Diencephalon (tissue), 1 donor: ENCODE measurements at places on chromosomes 16 and 17. TPM values are rescaled to one million over a fixed set of nuclear protein-coding genes. Genes with fewer than 3 reads are reported as not detected.

The COQ7 gene
- total RNA-seq: 49.1 TPM

The PMM2 gene
- 8.1 TPM for total RNA-seq

The PPM1D gene
- 11.8 TPM for total RNA-seq

The MT3 gene
- total RNA-seq: 51.7 TPM

The DNAH17 gene
- total RNA-seq: 0.23 TPM

The BTBD17 gene
- 20.8 TPM for total RNA-seq

The DYNLL2 gene
- total RNA-seq: 66.9 TPM

The HAP1 gene
- total RNA-seq: 9.9 TPM

The ITGB3 gene
- total RNA-seq: 2.1 TPM

The KRTAP2-1 gene
- total RNA-seq: not detected

The OTOP3 gene
- total RNA-seq: not detected

The SSH2 gene
- total RNA-seq: 26.3 TPM

The CLEC3A gene
- total RNA-seq: 0.23 TPM

The KRTAP9-2 gene
- total RNA-seq: not detected

The IKZF3 gene
- total RNA-seq: under 0.01 TPM

The HBQ1 gene
- total RNA-seq: 7.8 TPM

The MARVELD3 gene
- total RNA-seq: 0.69 TPM

The SDR42E2 gene
- total RNA-seq: 0.23 TPM

The SEZ6 gene
- total RNA-seq: 31.1 TPM

The CCL17 gene
- total RNA-seq: not detected

The DHRS7C gene
- total RNA-seq: not detected

The CD300E gene
- total RNA-seq: not detected

The CDH15 gene
- total RNA-seq: 0.23 TPM

The LITAFD gene
- total RNA-seq: not detected

The MYO15A gene
- total RNA-seq: 2.5 TPM

The SRCIN1 gene
- 33.7 TPM for total RNA-seq

The VAC14 gene
- 26.5 TPM for total RNA-seq

The TTLL6 gene
- 0.46 TPM for total RNA-seq

The PRR11 gene
- total RNA-seq: 2.5 TPM

The SHISA9 gene
- 22.4 TPM for total RNA-seq

The GLP2R gene
- not detected for total RNA-seq

The CCR7 gene
- not detected for total RNA-seq

The TNFRSF13B gene
- not detected for total RNA-seq

The CHST6 gene
- total RNA-seq: 5.3 TPM

The ABCA10 gene
- 6.7 TPM for total RNA-seq

The KCNH4 gene
- total RNA-seq: 1.8 TPM

The UBTF gene
- total RNA-seq: 72.7 TPM

The TLCD1 gene
- total RNA-seq: 1.6 TPM

The MEOX1 gene
- total RNA-seq: not detected

The CCL2 gene
- total RNA-seq: 4.8 TPM

The WNT9B gene
- 1.2 TPM for total RNA-seq

The KRT33A gene
- total RNA-seq: not detected

The NSMCE1 gene
- 46.1 TPM for total RNA-seq

The CHD9 gene
- 162 TPM for total RNA-seq

The FOXJ1 gene
- 21.7 TPM for total RNA-seq
